ENCODE measurements at places on chromosomes 16 and 17.

- DNase-seq, result no peak
Measured at GRCh38 chr17:44995436-44996001, 27.4 kb upstream of the C1QL1 start.

GRCh38 chr17:5097101-5097834 lies 14.4 kb downstream of the ZNF232 start:
- DNase-seq, result peak; percentile 45

DNA sequence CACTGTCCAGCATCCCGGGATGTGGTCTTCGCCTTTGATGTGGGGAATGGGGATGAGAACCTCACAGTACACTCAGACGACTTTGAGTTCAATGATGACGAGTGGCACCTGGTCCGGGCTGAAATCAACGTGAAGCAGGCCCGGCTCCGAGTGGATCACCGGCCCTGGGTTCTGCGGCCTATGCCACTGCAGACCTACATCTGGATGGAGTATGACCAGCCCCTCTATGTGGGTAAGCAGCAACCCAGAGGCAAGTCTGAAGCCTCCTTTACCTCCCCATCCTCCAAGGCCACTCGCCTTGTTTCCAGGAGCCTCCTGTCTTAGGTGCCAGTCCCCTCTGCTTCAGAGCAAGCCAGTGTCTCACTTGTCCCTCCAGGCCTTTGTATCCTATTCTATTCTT lies 10.2 kb downstream of the CNTNAP1 start:
- no peak for DNase-seq

DNA sequence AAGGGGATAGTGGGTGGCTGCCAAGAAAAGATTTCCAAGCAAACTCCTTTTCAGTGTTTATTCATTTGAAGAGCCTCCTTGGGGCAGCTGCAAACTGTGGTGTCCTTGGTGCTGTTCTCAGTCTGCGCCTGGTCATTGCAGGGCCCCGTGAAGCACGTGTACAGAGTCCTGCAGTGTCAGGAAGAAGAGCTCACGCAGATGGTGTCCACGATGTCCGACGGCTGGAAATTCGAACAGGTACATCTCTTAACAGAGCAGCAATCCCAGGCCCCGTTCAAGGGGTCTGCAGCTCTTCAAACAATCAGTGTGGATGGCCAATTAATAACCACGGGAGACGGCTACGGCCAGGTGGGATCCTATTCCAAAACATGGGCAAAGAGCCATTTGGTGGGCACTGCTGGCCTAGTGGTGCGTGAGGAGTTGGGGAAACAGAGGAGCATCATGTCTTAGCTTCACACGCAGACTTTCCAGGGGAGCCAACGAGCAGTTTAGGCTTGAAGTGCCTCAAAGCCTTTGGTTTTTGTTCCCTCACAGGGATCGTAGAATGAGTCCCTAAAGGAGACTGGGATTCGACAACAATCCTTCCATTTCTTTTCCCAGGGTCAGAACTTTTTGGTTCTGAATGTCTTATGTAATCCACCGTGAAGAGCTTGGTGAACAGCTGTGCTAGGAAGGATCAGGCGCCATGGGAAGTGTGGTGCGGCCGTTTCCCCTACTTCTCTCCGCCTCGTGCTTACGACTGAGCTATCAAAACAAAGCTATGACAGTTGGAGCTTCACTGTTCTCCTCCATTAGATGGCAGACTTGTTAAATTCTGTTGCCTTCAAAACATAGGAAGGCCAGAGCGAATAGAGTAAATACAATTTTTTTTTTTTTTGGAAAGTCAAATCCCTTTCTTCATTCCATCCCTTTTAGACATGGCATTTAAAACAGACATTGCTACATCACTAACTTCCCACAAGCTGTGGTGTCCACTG lies 12.6 kb downstream of the KCTD2 start:
- DNase-seq, result peak; percentile 26

GRCh38 chr17:2688351-2689342 lies 22.9 kb downstream of the CLUH start:
- DNase-seq, result peak; percentile 13

DNA sequence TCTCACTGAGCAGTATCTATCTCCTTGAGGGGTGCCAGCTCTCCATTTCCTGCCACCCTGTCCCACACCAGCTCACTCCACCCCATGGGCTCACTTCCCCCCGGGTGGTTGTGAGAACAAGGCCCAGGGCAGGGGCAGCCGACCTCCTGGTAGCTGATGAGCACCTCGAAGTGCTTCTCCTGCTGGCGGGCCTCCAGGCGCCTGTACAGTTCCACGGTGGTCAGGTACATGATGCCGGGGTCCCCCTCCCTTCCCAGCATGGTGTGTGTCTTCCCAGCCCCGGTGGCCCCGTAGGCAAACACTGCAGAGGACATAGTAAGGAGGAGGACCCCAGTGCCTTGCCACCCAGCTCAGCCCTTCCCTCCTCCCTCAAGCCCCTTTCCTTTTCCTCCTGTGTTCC lies 12.5 kb downstream of the KIF18B start:
- DNase-seq, result no peak

GRCh38 chr17:78677303-78678221 lies 100.4 kb upstream of the DNAH17 start:
- DNase-seq, result no peak

DNA sequence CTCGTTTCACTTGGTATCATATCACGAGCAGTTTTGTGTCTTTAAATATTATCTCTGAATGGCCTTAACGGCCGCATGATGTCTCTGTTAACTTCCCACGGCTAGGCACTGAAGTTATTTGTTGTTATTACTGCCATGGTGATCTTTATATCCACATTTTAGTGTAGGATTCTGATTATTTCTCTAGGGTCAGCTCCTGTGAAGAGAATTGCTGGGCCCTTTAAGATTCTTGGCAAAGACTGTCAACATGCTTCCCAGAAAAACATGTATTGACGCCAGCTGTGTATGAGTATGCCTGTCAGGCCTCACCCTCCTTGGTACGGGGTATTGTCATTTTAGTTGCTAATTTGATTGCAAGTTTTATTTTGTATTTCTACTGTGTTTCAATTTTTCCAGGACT lies 263.5 kb downstream of the SNX29 start:
- no peak for DNase-seq

- DNase-seq, result peak; percentile 35
Measured at GRCh38 chr16:4613636-4614570, 785 bp downstream of the UBALD1 start.

DNA sequence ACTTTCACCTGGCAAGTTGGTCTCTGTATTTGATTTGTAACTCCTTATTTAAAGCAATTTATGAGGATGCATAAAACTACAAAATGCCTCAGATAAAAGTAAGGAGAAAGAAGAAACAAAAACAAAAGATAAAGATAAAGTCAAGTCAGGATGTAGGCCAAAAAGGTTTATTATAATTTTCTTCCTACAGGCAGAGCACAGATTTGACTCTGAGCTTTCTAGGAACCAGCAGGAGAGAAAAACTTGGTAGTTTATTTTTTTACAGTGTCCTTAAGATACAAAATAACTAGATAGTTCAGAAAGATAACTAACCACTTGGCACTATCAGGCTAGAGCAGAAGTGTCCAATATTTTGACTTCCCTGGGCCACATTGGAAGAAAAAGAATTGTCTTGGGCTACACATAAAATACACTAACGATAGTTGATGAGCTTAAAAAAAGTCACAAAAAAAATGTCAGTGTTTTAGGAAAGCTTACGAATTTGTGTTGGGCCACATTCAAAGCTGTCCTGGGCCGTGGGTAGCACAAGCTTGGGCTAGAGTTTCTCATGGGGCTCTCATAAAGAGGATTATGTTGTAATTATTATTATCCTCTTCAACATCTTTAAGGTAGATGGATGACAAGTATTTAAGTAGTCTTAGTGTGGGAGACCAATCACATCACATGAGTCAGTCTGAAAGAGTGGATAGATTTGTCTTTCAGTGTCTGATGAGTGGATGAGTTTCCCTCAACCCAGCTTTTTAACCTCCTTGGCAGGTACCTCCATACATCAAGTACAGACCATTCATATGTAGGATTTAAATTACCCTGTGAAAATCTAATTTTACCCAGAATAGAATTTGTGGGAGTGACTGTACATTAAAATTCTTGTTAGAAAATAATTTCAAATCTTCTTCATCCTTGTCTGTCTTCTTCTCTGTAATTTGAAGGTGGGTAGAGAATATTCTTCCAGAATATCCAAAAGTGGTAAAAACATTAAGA lies 17.0 kb downstream of the PAFAH1B1 start:
- no peak for DNase-seq

DNA sequence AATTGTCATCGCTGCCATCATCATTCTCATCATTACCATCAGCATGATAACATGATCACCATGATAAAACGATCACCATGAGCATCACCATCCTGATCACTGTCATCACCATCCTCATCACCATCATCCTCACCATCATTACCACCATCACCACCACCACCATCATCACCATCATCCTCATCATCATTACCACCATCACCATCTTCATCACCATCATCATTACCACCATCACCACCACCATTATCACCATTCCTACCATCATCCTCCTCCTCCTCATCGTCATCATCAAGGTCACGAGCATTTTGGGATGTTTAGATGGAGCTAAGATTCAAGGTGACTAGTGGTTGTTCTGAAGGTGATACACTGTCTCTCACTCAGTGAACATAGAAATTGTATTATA lies 221.0 kb downstream of the FOXL1 start:
- DNase-seq, result no peak

DNA sequence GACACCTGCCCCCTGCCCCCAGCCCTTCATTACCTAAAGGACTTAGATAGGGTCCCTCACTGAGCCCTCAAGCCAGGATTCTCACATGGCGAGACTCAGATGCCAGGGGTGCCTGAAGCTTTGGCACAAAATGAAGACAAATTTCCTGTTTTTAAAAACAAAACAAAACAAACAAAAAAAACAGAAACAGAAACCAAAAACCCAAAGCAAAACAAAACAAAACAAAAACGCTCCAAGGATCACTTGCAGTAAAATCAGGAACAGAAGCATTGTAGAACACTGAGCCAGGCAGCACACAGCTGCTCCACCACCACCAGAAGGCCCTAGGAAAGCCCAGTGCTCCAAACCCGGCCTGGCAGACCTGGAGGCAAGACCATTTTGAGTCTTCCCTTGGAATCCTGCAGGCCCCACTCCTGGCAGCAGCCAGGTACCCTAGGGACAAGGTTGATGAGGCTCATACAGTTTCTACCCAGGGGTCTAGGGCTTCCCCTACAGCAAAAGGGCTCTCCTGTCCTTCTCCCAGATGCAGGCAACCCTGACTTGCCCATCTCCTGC lies 20.8 kb downstream of the MYO18A start:
- DNase-seq, result no peak

GRCh38 chr17:33080091-33080490 lies 88.4 kb downstream of the SPACA3 start:
- DNase-seq, result no peak

DNA sequence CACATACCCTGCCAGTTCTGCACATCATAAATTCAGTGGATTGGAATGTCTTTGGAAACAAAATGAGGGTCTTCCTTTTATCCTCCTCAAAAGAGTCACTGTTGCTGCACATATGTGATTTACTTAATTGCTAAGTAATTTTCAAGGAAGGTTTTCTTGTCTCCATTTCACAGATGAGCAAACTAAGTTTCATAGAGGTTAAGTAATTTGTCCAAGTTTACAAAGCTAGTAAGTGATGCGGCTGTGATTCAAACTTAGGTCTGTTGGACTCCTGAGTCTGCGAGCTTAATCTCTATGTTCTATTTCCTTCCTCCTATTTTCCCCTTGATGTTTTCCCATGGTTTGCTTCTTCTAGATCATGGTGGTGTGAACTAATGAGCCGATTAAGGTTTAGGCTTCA lies 13.7 kb upstream of the ERN2 start:
- no peak for DNase-seq

GRCh38 chr16:51820176-51820575 lies 669.1 kb upstream of the SALL1 start:
- DNase-seq, result no peak

DNA sequence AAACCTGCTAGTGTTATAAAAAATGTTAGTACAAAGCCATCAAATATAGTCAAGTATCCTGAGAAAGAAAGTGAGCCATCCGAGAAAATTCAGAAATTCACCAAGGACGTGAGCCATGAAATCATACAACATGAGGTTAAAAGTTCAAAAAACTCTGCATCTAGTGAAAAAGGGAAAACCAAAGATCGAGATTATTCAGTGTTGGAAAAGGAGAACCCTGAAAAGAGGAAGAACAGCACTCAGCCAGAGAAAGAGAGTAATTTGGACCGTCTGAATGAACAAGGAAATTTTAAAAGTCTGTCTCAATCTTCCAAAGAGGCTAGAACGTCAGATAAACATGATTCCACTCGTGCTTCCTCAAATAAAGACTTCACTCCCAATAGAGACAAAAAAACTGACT lies 31.7 kb downstream of the RBBP6 start:
- no peak for DNase-seq

DNA sequence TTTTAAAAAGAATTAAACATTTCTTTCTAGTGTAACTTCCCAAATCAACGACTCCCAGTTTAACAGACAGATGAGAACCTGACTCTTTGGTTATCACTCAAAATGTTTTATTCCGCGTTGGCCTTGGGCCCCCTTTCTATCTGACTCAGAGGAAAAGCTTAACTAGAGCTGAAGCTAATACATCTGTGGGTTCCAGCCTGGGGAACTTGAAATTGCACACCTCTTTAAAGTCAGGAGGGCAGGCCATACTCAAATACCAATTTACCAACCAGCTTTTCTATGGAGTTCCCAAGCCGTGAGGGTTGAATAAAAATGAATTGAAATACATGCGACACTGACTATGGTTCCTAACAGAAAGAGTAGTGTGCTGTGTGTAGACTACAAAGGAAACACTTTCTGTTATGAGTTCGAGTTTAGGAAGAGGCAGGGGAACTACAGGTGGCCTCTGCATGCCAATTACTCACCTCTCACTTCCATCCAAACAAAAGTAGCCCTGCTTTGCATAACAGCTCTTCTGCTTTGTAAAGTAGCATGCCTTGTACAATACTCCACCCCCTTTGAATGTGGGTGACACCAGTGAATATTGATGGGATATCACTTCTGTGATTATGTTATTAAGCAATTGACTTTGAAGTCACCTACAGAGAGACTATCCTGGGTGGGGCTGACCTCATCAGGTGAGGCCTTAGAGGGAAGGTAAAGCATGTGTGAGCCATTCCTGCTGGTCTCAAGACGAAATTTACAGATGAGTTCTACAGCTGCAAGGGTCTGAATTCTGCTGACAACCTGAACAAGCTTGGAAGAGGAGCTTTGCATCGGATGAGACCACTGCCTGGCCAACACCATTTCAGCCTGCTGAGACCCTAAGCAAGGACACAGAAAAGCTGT lies 92.1 kb downstream of the WDR59 start:
- DNase-seq, result no peak

GRCh38 chr17:76398523-76399174 lies 14.2 kb downstream of the SPHK1 start:
- DNase-seq, result no peak

GRCh38 chr17:19986941-19987861 lies 9.6 kb upstream of the AKAP10 start:
- DNase-seq, result no peak

Data from NCI-H2171 (cell line).